ENCODE measurements at places on chromosomes 5 and 9. TPM values are rescaled to one million over a fixed set of nuclear protein-coding genes. Genes with fewer than 3 reads are reported as not detected.

DNA sequence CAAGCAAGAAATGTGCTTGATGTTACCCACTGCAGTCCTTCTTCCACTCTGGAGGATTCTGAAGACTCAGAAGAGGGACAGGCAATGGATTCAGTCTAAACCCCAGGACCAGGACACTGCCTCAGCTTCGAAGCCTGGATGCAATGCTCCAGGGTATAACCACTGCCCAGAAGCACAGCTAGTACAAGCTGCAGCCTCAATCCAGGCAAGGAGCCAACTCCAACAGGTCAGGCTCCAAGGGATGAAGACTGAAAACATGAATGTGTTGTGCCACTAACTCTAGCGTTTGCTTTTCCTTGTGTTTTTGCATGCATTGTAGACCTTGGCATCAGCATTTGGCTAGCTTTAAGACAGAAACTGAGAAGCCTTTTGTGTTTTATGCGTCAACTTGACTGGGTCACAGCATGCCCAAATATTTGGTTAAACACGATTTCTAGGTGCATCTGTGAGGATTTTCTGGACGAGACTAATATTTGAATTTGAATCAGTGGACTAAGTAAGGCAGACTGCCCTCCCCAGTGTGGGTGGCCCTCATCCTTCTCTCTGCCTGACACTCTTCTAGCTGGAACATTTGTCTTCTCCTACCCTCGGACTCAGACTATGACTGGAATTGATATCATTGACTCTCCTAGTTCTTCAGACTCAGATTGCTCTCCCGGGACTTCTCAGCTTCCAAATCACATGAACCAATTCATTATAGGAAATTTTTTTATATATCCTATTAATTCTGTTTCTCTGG, 20.5 kb upstream of the GPX3 start:
- peak; percentile 84 for DNase-seq

DNA sequence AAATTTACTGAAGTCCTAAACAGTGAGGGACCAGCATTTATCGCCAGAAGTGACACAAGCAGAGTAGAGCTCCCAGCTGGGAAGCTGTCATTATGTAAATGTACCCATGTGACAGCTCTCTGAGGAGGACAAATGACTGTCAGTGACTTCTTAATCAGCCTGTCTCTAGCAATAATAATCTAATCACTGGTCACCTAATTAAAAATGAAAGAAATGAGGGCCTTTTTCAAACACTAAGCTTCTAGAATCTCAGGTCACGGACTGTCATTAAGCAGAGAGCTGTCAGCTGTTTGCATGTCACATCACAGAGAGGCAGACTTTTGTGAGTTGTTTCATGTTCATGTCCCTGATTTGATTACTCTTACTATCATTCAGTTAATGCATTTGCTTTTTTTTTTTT, 77.9 kb upstream of the FBXL17 start:
- no peak for DNase-seq

Gene ZNF608
- total RNA-seq, result 26.7 TPM

Gene SHOC1
- not detected for total RNA-seq

Gene GFI1B
- not detected for total RNA-seq

- DNase-seq, result no peak
Measured at GRCh38 chr5:28174691-28175090, 1136.3 kb upstream of the CDH9 start.

Gene NMUR2
- not detected for total RNA-seq

GRCh38 chr9:137390553-137391410, 32.2 kb downstream of the EXD3 start:
- no peak for DNase-seq

Gene CWC27
- total RNA-seq, result 17.3 TPM

Gene PCDHGB4
- total RNA-seq, result 12.0 TPM

Gene FBXO38
- 60.7 TPM for total RNA-seq

- DNase-seq, result no peak
Measured at GRCh38 chr5:163534492-163535094, 29.2 kb downstream of the MAT2B start.

- DNase-seq, result no peak
Measured at GRCh38 chr5:136620621-136621020, 255.3 kb upstream of the TRPC7 start.

GRCh38 chr5:172771439-172772111, 580 bp upstream of the DUSP1 start:
- no peak for DNase-seq

- DNase-seq, result no peak
Measured at GRCh38 chr9:123196124-123196523, 72.3 kb downstream of the STRBP start.

Gene NUTM2G
- not detected for total RNA-seq

Gene ZBED3
- 5.7 TPM for total RNA-seq

GRCh38 chr9:8857926-8858595, 1058.5 kb upstream of the DMAC1 start:
- DNase-seq, result peak; percentile 27

Data from tibial nerve (tissue), 4 donors.